Ascending aorta (tissue), 2 donors: ENCODE measurements at places on chromosomes 4 and X.

GRCh38 chr4:164765096-164765495, 11.2 kb downstream of the SMIM31 start:
- no peak for DNase-seq

DNA sequence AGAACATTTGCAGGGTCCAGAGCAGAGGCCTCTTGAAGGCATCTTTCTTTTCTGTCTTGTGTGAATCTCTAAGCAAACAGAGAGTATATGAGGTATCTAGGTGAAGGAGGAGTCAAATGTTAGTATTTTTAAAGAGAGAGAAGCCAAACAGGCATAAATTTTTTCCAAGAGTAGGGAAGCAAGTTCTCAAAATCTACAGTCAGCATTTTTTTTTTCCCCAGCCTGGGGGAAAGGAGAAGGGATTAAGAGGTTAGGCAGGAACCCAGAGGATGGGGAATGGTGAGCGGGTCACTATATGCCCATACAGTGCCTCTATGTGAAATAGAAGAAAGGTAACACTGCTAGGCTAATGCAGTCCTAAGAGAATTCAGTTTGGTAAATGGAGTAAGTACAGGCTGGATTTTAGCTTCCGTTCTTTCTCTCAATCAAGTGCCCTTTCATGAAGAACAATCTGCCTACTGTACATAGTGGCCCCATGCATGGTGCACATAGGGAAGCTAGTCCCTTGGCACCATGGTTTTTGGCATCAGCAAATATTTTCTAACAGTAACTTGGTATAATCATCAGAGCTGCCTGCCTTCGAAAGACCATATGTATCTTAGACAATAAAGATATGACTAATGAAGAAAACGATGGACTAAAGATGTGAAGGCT, 163.1 kb upstream of the MAB21L2 start:
- DNase-seq, result no peak

- DNase-seq, result no peak
Observed at GRCh38 chr4:181944527-181944926, 298.7 kb upstream of the TENM3 start.

DNA sequence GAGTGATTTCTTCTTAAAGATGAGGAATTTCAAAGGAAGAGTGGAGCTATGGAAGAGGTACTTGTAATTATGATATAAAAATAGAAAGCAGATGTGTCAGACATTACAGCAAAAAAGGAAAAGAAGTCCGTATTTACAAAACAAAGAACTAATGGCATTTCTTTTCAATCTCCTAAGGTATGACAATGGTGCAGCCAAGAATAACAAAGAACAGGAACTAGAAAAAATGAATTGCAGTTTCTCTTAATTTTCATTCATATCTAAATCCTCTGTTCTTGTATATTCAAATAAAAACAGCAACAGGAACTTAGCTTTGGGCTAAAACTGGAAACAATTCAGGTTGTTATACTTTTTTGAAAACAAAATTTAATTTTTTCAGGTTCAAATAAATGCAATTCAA, 105.1 kb downstream of the SPRY1 start:
- DNase-seq, result no peak

- DNase-seq, result no peak
Observed at GRCh38 chr4:99669084-99669483, 11.5 kb upstream of the C4orf54 start.

DNA sequence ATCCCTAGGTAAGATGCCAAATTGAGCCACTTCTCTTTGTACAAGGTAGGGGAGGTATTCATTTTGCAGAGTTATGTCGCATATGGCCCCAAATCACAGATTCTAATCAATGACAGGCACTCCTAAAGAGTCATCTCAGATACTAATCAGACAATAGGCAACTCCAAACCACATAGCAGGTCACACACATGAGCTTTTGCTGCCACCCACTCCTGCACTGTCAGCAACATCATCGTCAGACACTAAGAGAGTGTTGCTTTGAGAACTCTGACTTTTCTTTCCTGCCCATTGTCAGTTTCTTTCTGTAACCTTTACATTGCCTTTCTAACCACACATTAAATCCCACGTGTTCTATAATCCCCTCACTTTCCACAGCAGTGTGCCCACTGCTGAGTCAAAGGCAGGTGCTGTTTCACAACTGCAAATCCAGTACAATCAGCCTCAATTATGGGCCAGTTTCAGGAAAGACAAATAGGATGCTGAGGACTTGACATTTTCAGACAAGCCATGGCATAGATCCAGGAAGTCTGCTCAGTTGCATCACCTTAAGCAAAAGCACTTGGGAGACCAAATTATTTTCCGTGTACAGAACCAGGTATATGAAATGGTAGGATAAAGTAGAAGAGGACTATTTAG, 23.5 kb downstream of the TMEM31 start:
- DNase-seq, result no peak

DNA sequence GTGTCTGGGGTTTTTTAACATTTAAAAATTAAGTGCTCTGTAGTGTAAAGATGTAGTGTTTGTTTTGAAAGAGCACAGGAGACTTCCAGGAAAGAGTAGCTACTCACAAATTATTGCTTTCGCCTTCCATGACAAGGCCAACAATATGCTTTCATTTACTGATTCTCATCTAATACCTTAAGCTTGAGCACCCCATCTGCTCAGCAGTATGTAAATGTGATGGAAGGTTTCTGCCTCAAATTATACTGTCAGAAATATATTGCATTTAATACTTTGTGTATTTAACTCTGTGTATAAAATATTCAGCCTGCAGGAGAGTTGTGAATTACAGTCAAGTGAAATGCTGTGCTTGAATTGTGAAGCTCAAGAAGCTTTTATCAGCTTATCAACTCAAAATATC, 296.3 kb upstream of the ATOH1 start:
- DNase-seq, result no peak

DNA sequence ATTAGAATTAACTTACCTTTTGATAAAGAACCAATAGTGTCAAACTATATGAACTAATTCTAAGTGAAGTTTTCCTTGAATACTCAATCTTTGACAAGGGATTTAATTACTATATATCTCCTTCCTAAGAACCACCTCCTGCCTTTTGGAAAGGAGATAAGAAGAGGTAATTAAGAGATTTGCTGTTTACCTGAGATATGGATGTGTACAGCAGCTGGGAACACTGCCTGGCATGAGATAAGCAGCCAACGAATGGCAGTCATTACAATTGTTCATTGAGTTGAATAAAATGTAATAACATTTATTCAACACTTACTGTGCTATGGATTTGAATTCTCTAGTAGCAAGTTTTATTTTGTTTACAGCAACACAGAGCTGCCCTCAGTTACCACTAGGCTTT, 407.1 kb downstream of the SPOCK3 start:
- no peak for DNase-seq

DNA sequence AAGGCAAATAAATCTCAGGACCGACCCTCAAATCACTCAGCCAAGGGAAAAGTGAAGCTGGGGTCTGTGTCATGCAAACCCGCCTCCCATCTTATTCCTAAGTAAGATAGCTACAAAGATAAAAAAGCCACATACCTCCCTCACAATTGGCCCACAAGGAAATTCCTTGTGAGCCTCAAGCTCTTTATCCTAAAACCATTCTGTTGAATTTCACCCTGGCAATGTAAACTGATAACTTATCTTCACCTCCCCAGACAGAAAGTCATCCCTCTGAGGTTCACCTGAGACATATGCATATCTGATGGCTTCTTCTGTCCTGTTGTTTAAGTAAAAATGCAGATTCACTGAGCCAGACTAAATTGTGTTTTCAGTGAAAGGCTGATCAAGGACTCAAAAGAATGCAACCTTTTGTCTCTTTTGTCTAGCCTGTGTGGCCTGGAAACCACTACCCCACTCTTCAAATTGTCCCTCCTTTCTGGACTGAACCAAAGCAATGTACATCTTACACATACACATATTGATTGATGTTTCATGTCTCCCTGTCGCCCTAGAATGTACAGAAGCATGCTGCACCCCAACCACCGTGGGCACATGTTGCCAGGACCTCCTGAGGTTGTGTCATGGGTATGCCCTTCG, 91.3 kb downstream of the MFAP3L start:
- DNase-seq, result no peak

GRCh38 chr4:57378766-57379165, 268.6 kb upstream of the IGFBP7 start:
- no peak for DNase-seq

DNA sequence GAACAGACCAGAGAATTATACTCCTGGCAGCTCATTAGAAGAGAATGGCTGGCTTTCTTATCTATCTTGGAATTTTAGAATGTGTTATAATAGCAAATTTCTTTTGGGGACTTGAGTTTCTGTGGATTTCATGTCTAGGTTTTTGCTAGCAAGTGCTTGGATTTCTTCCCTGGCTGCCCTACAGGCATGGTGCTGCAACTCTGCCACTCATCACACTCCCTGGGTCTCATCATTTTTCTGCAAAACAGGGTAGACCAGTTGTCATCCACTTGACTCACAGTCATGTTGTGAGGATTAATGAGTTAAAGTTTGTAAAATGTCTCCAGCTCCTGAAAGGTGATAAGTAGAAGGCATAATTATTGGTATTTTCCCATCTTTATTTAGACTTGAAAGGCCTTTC, 60.7 kb upstream of the LCORL start:
- no peak for DNase-seq
